ENCODE measurements at places on chromosomes 4 and X.

- DNase-seq = no peak
Measured at GRCh38 chrX:17535229-17535628, 160.2 kb downstream of the NHS start.

DNA sequence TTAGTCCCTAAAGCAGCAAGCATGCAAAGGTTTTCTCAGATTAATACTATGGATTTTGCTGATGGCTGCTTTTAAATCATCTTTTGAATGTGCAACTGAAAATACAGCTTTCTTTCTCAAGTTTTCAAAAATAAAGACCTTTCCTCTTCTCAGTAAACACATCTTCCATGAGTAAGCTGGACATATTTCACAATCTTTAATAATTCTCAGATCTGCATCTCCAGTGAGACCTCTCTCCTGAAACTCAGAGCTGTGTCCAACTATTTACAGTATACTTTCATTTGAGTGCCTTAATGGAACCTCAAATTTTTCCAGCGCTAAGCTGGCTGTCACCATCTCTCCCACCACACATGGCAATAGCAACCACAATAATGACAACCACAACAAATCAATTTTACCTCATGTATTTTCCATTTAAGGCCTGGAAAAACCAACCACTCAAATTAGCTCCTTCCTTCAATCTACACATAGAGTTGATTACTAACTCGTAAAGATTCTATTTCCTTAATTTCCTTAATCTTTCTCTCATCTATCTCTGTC, 192.4 kb upstream of the RPL34 start:
- peak; percentile 34 for DNase-seq

DNA sequence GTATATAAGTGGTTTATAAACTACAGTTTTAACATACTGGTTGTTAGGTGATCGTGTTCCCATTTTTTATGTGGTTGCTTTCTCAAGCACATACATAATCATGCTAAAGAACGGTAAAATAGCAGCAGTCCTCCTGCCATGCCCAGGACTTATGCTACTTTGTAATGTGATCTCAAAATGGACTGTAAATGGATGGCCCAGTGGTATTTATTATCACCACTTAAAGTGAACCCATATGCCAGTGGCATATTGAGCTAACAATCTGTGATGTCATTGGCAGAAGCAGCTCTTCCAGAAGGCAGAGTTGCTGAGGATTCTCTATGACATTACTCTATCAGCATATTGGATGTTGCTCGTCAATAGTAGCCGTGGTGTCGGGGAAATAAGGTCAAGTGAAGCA, 28.6 kb downstream of the ANK2 start:
- DNase-seq = no peak

GRCh38 chr4:83661359-83661758, 125.5 kb downstream of the GPAT3 start:
- no peak for DNase-seq

- no peak for DNase-seq
Measured at GRCh38 chr4:82626251-82626868, 64.6 kb upstream of the TMEM150C start.

- DNase-seq = no peak
Measured at GRCh38 chr4:7160439-7160838, 31.9 kb upstream of the SORCS2 start.

DNA sequence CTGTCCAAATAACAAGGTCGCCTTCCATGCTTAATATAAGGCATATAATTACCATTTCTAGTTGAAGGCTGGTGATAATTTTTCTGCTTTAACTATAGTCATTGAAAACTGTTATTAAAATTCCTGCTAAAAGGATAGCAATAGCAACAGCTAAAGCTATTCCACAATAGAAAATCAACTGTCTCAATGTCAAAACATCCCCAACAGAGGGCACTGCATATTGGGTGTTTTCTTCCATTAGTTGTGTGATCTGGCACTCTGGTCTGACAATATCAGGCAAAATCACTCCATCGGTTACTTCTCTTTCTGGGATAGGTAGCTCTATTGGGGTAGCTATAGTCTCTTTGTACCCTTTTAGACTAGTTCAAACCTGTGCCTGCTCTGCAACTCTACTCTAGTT, 53.5 kb downstream of the TMPRSS11F start:
- DNase-seq = no peak

GRCh38 chrX:68419975-68420374, 13.3 kb downstream of the OPHN1 start:
- DNase-seq = no peak

- no peak for DNase-seq
Measured at GRCh38 chr4:144757969-144758368, 112.0 kb downstream of the HHIP start.

DNA sequence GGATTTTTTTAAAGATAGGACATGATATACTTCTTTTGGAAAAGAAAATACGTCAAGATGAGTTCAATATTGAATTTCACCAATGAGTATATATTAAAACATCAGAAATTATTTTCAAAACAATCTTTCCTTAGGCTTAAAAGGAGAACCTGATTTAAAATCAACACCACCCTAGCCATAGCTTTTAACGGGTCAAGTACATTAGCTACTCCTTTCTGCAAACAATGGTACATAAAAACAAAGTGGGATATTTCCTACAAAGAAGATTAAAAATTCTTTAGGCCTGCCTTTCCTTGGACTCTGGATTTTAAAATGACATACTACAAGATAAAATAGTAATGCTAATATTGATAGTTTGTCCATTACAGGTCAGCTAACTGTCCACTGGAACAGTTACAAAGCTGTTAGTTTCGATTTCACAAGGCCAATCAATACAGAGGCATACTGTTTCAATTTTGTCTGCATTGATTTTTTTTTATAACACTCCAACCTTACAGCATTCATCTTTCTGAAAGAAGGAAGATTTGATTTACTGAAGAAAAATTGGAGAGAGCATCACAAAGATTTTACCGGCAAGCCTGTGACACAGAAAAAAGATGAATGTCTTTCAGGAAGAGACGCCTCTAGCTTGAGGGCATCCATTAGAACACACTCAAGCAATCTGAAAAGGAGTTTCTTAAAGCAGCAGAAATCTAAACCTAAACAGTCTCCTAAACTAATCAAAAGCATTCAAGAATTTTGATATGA, 97.2 kb downstream of the MAB21L2 start:
- peak; percentile 7 for DNase-seq

DNA sequence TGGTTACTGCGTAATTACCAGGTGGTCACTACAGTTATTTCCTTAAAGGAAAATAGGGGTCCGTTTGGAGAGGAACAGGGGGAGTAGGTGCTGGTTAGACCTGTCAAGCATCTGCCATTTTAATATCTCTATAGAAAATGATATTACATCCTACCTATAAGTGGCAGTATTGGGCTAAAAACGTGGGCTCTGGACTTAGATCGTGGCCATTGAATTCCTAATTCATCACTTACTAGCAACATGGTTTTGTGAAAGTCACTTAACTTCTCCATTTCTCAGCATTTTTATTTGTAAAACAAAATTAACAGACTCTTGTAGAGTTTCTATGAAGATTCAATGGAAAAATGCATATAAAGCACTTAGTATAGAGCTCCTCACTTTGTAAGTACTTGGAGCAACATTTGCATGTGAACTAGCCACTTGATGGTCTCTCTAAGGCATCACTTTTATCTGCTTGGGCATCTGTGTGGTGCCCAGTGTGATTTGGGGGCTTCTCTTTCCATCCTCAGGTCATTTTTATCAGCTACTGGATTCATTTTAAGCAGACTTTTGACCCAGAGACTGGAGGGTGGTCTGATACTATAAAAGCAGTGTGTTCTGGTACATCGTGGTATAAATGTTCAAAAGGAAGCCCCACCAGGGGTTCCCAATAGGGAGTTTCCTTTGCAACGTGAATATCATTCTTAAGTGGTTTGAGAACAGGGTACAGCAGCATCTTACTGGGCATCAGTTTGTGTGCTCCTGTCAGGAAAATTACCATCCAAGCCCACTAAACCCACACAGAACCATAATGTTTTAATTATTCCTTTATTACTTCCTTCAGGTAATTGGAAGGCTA, 42.7 kb upstream of the RASSF6 start:
- DNase-seq = peak; percentile 45

GRCh38 chr4:183960046-183960420, 54.9 kb downstream of the STOX2 start:
- peak; percentile 27 for DNase-seq

GRCh38 chr4:37659696-37660095, 26.5 kb downstream of the RELL1 start:
- no peak for DNase-seq

GRCh38 chrX:120739300-120739699, 109.4 kb upstream of the C1GALT1C1 start:
- DNase-seq = no peak

DNA sequence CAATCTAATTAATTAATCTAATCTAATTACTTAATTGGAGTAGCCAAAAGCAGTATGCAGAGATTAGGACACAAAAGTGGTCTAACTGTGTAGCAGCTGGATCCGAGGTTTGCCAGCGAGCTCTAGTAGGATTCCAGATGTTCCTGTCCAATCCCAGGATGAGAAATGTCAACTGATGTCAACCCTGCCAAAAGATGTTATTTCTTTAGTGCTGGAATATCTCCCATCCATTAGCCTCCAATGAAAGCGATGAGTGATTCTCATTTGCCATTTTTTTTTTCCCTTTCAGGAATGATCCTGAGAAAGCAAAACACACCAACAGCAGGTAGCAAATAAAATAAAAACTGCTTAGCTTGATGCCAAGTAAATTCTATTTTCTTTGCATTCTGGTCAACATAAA, 372.9 kb downstream of the STIM2 start:
- DNase-seq = no peak

DNA sequence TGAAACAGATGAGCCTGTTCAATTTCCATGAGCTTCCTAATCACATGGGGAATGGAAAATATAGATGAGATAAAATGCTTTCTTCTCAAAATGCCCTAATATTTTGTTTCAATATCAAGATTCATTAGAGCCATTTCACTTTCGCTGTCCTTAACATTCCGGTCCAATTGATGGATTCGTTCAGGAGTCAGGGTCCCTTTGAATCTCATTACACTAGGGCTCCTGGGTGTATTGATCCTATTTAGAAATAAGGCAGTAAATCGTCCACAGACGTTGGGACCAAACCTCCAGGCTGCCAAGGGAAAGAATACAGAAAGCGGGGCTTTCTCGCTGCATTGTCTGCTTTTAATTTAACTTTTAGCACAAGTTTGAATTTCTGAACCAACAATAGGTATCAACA, 20.6 kb upstream of the CRMP1 start:
- DNase-seq = no peak

- DNase-seq = peak; percentile 11
Measured at GRCh38 chrX:133921764-133922389, 63.5 kb downstream of the GPC3 start.

DNA sequence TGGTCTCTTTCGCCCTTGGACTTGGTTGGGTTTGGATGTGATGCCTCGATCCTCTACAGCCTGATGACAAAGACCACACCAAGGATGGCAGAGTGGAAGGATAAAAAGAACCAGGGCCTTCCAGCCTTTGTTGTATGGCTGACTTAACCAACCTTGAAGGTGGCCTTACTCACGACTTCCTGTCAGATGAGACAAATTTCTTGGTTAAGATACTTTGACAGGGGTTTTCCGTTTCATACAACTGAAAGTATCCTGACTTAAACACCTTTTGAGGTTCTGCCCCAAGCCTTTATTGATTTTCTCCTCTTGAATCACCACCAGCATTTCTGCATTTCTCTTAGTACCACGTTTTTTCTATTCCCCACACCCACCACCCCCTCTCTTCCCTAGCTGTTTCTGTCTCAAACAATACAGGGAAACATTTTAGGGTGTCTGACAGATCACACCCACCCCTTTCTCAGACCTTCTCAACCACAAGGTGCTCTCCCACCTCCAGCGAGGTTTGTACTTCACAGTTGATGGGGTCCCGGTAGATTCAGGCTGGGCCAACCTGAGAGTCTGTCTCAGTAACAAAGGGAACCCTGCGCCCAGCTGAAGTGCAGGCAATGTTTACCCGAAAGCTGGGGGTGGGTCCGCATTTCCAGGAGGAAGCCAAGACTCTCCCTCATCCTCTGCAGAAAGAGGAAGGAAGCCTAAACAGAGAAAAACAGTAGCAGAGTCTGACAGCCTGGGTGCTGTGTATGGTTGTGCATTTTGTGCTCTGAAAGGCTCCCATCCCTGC, 5.0 kb upstream of the TSPAN5 start:
- no peak for DNase-seq

DNA sequence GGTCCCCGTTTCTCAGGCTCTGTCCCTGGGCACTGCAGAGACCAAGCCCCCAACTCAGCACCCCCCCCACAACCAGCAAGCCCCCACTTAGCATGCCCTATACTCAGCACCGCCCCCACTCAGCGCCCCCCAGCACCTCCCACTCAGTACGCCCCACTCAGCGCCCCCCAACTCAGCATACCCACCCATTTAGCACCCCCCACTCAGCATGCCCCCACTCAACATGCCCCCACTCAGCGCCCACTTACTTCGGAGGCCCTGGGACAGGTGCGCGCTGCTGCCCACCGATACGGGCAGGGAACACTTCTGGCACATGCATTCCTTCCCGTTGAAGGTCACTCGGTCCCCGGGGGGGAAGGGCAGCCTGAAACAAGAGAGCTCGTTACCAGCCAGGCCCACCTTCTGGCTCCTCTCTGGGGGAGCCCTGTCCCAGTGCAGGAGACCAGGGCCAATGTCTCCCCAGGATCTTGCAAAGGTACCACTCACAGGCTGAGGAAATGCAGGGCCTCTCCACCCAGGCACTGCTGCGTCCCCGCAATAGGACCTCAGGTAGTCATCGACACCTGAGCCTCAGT, 70.6 kb downstream of the ABLIM2 start:
- DNase-seq = no peak
